GM06990 (cell line): ENCODE measurements at places on chromosomes 6 and 20.

DNA sequence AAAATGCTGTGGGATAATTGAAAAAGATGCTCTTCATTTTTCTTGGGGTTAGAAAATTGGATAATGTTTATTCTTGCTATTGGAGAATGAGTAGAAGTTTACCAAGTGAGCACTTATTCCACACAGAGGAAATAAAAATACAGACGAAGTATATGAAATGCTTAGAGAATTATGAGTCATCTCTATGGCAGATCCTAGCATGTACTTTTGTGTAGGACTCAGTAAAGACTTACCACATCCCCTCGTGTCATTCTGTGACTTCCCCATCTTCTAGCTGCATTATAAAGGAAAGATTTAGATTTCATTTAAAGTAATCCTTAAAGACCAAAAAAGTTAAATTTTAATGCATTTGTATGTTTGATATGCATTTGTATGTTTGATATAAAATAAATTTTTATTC lies 685.6 kb downstream of the TBC1D32 start:
- no peak for DNase-seq

DNA sequence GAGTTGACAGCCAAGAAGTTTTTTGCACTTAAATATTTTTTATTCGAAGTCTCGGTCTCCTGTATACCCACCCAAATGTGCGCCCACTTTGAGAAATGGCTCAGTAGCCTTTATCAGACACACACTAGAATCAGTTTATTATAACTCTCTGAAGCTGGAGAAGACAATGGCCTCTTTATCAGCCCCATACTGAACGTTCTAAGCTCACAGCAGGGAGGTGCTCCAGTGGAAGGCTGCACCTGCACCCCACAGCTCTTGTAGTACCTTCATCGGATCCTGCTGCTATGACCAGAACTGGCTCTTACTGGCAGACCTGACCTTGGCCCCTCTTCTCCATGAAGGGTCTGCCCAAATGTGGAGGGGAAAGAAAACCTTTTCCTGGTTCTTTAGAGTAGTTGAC lies 165.0 kb upstream of the SCGN start:
- no peak for DNase-seq

DNA sequence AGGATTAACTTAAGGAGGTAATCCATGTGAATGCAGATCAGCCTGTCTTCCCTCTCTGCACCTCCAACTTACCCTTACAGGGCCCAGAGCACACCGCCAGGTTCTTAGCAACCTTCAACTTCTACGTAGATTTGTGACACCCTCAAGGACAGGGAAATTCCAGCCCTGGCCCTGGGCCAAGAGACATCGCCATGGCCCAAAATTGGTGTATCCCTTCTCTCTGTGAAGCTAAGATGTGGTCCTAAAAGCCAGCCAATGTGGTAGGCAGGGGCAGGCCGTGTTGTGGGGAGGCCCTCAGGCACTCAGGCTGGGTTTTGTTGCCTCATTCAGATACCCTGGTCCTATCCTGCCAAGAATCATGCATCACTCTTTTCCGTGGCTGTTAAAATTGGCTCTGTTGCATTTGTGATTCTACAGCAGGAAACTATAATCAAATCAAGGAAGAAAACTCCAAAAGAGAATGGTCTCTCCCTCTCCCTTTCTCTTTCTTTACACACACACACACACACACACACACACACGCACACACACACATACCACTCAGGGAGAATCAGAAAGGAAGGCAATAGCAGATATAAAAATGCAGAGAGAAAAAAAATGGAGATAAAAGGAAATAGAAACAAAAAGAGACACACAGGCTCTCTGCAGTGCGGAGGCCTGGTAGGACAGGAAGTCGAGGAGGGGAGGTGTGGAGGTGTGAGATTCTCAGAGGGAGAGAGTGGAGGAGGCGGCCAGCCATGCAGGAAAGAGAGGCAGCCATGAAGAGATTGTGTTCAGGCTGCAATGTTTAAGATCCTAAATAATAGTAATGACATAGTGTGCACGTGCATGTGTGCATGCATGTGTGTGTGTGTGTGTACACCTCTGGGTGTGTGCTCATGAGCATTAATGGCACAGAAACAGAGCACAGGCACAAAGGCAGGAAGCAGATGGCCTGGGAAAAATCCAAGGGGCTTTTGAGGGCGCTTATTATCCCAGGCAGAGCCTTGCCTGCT lies 201.8 kb upstream of the LRFN2 start:
- no peak for DNase-seq

- DNase-seq: no peak
Measured at GRCh38 chr20:40489886-40490285, 199.2 kb downstream of the MAFB start.

DNA sequence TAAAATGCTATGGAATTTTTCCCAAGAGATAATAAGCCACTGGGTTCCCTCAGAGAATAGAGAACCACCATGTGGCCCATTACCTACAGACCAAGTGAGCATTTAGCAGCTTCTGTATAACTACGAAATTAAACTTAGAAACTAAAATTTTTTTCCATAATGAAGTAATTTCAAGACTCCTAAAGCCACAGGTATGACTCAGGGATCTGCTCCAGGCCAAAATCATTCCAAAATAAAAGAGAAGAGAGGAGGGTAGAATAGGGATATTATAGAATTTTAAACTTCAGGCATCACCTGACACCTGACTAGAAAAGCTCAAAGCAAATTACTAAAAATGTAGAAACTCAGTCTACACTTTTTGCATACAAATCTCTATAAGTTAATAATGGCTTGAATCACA lies 108.9 kb upstream of the DST start:
- DNase-seq: no peak

DNA sequence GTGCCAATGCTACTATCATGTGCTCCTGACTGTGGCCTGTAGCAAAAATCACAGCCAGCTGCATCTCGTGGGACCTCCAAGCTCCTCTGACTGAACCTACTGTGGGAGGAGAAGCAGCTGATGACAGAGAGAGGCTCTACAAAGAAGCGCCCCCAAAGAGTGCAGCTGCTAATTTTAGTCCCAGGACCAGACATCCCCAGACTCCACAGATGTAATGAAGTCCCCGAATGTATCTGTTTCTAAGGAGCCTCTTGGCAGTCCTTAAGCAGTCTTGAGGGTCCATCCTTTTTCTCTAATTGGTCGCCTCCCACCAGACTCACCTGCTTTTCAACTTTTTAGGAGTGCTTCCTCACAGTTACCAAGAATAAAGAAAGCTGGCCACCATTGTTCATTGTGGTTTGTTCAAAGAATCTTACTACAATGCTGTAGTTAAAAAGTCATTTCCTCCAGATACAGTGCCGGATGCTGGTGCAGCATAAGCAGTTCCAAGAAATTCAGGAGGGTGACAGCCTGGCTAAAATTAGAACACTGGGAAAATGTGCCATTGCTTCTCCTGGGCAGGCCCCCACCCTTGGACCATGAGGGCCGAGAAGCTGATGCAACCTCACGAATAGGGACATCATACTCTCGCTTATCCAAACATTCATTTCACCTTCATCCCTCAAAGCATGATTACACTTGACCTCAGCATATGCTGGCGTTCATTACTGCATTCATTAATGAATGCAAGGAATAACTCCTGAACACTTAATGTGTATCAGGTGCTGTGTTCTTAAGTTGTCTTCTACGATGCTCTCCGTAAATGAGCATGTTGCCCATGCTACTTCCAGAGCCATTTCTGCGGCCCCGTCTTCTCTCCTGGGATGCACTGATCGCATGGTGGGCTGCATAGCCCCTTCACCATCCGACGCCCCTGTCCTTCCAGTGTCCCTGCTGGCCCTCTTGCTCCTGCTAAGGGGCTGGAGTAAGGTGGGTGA lies 66.4 kb downstream of the LY86 start:
- DNase-seq: no peak

DNA sequence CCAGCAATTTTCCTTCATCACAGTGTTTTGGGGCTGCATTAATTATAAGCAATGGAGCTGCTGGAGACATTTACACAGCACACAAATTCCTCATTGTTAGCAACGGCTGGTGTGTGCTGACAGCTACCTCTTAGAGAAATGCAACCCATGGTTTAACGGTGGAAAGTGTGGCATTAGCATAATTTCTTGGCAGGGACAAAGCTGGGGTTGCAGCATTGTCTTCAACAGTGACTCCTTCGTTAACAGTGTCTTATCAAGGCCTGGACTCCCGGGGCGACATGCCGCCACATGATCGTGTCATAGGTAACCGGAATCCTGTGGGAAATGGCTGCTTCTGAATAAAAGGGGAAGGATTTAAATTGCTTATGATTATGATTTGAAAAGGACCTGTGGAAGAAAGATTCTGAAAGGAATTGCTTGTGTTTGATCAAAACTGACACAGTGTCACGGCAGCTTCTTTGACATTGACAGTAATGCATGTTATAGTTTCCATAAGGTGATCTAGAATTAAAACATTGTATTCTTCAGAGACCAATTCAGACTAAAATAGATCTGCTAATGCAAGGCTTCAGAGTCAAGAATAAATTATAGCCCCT lies 128.0 kb downstream of the UST start:
- DNase-seq: no peak

GRCh38 chr6:111724505-111724904 lies 118.8 kb upstream of the TRAF3IP2 start:
- peak; percentile 71 for DNase-seq

DNA sequence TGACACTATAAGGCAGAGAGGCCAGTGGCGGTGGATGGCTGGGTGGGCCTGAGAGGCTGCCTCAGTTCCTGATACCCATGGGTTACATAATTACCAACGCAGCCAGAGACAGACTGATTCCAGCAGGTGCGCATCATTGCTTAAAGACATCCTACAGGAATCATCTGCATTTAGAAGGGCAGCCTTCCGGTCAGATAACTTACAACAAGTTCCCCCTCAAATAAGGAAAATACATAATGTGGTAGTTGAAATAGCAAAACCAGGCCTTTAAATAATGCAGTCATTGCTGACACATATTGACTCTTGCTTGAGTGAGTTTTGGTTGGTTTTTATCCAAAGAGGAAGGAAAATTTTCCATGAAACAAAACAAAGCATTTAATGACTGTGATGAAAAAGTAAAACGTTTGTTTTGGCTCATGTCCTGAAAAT lies 81.9 kb downstream of the SIM1 start:
- no peak for DNase-seq

GRCh38 chr6:34679552-34680253 lies 16.9 kb downstream of the ILRUN start:
- DNase-seq: no peak

- DNase-seq: no peak
Measured at GRCh38 chr6:108361312-108361932, 66.6 kb downstream of the AFG1L start.

DNA sequence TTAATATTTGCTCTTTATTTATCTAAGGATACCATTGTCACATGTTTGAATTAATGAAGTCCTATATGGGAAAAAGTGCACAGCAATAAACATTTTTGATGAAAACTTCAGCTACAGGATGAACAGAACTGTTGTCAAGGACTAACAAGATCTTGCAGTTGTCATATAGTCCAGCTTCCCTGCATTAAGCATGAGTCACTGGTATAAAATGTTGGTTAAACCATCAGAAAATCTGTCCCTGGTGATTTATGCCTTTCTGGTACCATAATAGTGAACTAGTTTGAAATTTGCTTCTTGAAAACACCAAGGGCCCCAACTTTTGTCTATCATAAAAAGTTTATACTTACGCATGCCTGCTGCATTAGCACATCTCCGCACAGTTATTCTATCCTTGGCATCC lies 60.4 kb upstream of the RSPO3 start:
- DNase-seq: no peak

DNA sequence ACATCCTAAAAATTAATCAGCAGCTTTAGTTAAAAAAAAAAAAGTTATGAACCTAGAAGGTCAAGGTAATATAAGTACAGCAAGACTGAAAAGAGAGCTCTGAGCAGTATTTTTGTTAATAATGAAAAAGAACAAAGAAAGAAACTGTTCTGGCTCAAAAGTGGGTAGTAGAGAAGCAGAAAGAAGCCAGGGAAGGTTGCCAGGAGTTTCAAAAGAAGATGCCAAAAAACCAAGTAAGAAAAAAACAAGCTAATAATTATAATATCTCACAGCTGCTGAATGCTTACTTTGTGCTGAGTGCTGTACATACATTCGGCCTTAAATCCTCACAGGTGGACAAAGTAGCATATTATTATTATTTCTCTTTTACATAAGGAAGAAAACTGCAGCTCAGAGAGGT lies 31.9 kb downstream of the NRSN1 start:
- DNase-seq: no peak
